ENCODE measurements at places on chromosomes 5 and 9. TPM values are rescaled to one million over a fixed set of nuclear protein-coding genes. Genes with fewer than 3 reads are reported as not detected.

Gene TLR4
- total RNA-seq: 0.39 TPM

Gene ERCC6L2
- total RNA-seq: 39.4 TPM

Gene IFNA2
- total RNA-seq: not detected

Gene OTP
- not detected for total RNA-seq

Gene DIPK1B
- 1.3 TPM for total RNA-seq

Gene MYMK
- total RNA-seq: not detected

DNA sequence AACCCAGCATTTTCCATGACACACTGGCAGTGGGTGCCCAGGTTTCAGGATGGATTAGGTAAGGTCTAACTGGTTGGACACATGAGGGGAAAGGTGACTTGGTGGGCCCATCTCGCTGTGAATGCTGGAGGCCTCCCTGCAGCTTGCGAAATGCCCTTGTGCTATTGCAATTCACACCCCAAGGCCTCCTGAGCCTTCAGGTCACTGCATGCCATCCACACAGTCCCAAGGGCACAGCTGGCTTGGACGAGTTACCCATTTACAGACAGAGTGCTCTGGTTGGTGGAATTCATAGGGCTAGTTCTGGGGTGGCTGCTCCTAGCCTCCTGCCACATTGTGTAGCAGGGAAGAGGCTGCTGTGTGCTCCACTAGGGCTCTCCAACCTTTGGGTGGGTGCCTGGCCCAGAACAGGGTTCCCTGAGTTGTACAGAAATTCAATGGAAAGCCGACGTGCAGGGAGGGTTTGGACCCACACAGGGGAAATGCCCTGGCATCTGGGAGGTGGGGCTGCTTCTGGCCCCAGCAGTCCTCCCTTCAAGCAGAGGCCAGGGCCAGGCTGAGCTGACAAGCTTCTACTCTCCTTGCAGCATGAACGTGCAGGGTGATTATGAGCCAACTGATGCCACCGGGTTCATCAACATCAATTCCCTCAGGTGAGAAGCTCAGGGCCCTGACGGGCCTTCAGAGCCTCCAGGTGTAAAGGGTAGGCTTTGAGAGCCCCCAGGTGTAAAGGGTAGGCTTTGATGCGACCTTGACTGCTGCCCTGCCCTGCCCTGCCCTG lies 54.3 kb downstream of the ASS1 start:
- no peak for DNase-seq

DNA sequence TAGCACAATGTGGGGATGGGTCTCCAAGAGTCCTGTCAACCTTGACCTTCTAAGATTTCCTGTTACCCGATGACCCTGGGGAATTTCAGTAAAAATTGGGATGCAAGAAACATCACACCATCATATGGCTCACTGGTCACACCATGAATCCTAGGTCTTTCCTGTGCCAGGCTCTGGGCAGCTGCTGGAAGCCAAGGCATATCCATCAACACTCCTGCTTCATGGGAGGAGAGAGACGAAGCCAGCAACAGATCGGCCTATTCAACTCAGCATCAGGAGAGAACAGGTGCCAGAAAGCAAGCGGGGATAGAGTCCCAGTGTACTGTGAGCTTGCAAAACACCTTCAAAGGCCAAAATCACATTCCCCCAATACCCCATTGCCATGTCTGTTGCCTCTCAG lies 6.5 kb upstream of the NEK6 start:
- no peak for DNase-seq

Measured in T-helper 17 cell (primary cell).